Activated CD8-positive, alpha-beta T cell treated with anti-CD3 and anti-CD28 coated beads, Interleukin-2, amount 10 ng/mL, durations not matched to agents 7 days and 5 days (primary cell): ENCODE measurements at places on chromosomes 3 and 15. TPM values are rescaled to one million over a fixed set of nuclear protein-coding genes. Genes with fewer than 3 reads are reported as not detected.

The MAP1A gene
- total RNA-seq: 5.6 TPM

The GRK7 gene
- total RNA-seq: not detected

The HAUS2 gene
- total RNA-seq: 42.2 TPM

DNA sequence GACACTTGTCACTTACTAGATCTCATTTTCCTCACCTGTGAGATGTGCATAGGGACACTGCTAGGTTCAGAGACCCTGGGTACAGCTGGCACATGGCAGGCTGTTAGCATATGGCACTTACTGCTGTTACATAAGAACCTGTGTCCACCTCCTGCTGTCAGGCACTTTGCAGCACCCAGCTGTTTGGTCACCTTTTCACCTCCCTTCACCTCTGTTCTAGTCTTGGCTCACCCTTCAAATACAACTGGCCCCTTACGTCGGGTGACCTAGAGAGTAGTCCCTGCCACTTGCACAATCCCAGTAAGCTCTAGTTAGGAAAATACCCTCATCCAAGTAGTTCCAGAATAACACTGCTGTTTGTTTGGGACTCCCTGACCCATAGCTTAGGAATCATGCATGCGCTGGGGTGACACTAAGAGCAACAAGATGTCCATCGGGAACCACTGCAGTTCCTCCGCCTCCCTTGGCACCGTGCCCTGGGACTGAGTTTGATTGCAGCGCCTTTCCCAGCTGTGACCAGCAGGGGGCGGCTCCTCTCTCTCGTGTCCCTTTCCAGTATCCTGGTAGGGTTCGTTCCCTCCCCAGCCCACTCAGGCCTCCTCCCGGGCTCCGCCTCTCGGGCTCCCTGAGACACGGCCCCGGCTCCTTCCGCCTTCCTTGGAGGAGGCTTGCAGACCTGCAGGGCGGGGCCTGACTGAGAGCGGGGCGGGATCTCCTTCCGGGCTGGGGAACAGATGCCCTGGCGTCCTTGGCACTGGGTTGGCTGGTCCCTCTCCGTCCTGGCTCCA lies 78.6 kb downstream of the ABHD5 start:
- H3K27ac ChIP-seq: no peak overlapping the region
- H3K4me1 ChIP-seq: peaks cover 24% of the 10 kb centered on the region

GRCh38 chr15:76380249-76380648 lies 43.7 kb downstream of the ISL2 start:
- no peak for DNase-seq
- H3K27me3 ChIP-seq: no peaks in the 10 kb centered on the region
- no peaks in the 10 kb centered on the region for H3K36me3 ChIP-seq
- H3K27ac ChIP-seq: no peak overlapping the region

DNA sequence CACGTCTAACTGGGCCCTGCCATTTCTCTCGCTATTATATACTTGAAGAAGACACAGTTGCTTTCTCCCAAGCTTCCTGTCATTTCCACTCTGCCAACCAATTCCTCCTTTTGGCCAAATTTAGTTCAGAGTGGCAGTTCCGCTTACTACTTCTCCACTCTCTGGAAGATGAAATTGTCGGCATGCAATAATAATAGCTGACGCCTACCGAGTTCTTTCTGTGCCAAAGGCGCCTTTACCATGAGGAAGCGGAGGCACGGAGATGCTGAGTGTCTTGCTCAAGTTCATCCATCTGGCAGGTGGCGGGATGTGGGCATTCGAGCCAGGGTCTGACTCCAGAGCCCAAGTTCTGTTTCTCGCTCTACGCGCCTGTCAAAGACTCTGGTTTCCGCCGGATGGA lies 14.6 kb upstream of the NRROS start:
- H3K36me3 ChIP-seq: peaks cover 4% of the 10 kb centered on the region
- DNase-seq: no peak
- H3K27me3 ChIP-seq: no peaks in the 10 kb centered on the region
- H3K27ac ChIP-seq: peak overlapping the region; percentile 91

- peaks cover 5% of the 10 kb centered on the region for H3K4me1 ChIP-seq
- peaks cover 13% of the 10 kb centered on the region for H3K36me3 ChIP-seq
- H3K27me3 ChIP-seq: no peaks in the 10 kb centered on the region
- no peak overlapping the region for H3K4me3 ChIP-seq
- DNase-seq: peak; percentile 35
Measured at GRCh38 chr15:28125673-28126651, 26.8 kb upstream of the OCA2 start.

DNA sequence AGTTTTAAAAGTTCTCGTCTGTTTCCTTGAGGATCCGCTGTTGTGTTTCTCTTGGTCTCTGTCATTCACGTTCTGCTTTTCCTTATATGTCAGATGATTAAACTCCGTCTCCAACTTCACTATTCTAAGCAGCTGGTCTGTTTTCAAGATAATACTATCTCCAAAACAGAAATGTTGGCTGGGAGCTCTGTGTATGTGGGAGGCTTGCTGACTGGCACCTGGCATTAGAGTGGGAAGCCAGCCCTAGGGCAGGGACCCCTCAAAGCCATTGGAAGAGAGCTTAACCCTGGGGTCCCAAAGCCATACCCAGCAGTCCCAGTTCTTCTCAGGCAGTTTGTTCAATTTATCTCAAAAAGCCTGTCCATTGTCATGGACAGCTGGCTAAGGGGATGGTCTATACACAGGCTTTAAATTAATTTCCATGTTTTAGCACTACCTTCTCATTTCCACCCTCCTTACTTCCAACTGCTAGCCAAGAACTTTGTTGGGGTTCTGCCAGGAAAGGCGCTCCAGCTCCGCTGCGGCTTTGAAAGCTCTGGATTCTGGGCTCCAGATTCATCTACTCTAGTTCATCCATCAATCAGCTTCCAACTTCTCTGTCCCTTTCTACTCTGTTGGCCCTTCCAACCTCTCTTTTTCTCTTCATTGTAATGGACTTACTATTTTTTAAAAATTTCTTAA lies 9.2 kb downstream of the BTBD1 start:
- H3K4me1 ChIP-seq: peaks cover 15% of the 10 kb centered on the region
- no peak overlapping the region for H3K4me3 ChIP-seq
- H3K27ac ChIP-seq: no peak overlapping the region
- no peak for DNase-seq

GRCh38 chr15:62407962-62408361 lies 242.9 kb upstream of the C2CD4B start:
- no peak overlapping the region for H3K27ac ChIP-seq
- no peak for DNase-seq
- H3K4me3 ChIP-seq: no peak overlapping the region
- H3K36me3 ChIP-seq: no peaks in the 10 kb centered on the region
- peaks cover 7% of the 10 kb centered on the region for H3K27me3 ChIP-seq
- H3K4me1 ChIP-seq: no peaks in the 10 kb centered on the region

- peaks cover 35% of the 10 kb centered on the region for H3K27me3 ChIP-seq
- H3K4me3 ChIP-seq: no peak overlapping the region
- no peak for DNase-seq
- H3K4me1 ChIP-seq: peaks cover 5% of the 10 kb centered on the region
Measured at GRCh38 chr15:83380059-83380458, 67.1 kb upstream of the SH3GL3 start.

- no peak overlapping the region for H3K27ac ChIP-seq
- H3K27me3 ChIP-seq: no peaks in the 10 kb centered on the region
- no peaks in the 10 kb centered on the region for H3K36me3 ChIP-seq
- no peaks in the 10 kb centered on the region for H3K4me1 ChIP-seq
- no peak overlapping the region for H3K4me3 ChIP-seq
Measured at GRCh38 chr3:34868935-34869334, 770.4 kb upstream of the ARPP21 start.
